ENCODE measurements at places on chromosomes 2 and 18.

- no peak for DNase-seq
These were observed 31.1 kb downstream of the NDUFA10 start for GRCh38 chr2:239994086-239994485.

DNA sequence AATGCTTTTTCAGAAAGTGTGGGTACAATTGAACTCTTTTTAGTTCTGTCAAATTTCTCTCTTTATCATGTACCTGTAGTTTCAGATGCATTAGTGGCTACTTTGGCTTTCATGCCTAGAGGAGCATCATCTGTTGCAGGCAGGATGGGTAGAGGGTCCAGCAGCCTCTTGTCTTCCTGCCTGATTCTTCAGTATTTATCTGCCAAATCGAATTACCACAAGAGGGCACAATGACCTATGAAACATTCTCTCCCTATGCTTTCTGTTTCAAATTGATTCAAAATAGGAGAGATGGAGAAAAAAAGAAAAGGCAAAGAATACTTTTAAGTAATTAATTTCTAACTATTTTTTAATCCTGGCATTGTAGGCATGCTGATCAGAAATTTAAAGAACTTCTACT, 477.2 kb downstream of the TRIB2 start:
- DNase-seq = no peak

- DNase-seq = no peak
These were observed 158.3 kb downstream of the CERS6 start for GRCh38 chr2:168614172-168615018.

DNA sequence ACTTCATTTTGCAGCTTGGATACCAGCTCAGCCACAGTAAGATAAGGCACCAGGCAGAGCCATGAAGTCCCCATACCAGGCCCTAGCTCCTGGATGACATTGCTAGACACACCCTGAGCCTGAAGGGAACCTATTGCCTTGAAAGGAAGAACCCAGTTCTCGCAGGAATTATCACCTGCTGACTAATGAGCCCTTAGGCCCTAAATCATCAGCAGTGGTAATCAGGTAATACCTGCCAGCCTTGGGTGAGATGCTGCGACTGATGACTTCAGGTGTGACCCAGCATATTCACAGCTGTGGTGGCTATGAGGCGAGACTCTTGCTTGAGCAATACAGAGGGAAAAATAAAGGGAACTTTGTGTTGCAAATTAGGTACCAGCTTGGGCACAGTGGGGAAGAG, 24.9 kb downstream of the CLK1 start:
- no peak for DNase-seq

- no peak for DNase-seq
These were observed 313.0 kb downstream of the CDH2 start for GRCh38 chr18:27863780-27864430.

GRCh38 chr2:205078762-205079161, 533.5 kb downstream of the PARD3B start:
- DNase-seq = no peak

DNA sequence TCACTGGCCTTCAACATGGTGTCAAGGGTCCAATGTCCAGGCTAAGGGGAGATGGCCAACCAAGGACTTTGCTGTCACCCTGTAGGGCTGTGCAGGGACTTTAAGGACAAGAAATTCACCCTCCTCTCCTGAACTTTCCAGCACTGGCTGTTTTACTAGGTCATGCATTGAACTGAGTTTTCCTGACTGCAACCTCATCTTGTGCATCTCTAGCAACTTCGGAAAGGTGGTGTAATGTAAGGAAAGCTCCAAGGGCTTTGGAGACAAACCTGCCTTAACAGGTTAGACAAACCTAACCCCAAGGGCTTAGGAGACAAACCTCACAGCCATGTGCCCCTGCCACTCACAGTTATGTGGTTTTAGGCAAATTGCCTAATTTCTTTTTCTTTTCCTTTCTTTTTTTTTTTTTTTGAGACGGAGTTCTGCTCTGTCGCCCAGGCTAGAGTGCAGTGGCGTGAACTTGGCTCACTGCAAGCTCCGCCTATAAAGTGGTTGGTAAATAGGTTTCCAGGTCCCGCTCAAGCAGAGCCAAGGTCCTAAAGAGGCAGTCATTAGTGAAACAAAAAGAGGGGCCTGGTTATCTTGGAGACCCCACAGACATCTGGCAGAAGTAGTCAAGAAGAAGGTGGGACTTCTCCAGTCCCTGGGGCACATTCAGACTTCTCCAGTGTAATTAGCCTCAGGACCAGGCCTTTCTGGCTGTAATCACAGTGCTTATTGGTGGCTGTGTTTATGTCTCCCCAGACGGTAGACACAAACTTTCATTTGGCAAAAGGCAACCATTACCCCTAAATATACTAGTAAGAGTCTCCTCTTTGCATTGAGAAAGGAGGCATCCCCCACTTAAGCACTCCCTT, 37.6 kb upstream of the PMAIP1 start:
- DNase-seq = no peak

DNA sequence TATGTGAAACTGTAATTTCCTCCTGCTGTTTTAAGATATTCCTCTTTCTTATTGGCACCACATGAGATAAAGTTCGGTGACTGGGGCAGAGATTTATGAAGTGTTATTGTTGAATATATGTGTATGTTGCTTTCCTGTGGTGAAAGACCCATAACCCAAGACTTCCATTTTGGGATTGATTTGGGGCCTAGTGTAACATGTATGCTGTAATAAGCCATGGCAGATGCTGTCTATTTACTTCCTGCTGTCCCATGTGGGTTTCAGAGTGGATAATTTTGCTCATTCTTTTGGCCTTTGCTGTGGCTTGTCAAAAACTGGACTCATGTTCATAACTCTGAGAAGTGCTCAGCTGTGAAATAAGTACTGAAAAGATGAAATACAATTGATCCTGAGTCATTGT, 10.8 kb upstream of the MYO1B start:
- DNase-seq = no peak

GRCh38 chr2:40752796-40753195, 300.9 kb upstream of the SLC8A1 start:
- DNase-seq = no peak

DNA sequence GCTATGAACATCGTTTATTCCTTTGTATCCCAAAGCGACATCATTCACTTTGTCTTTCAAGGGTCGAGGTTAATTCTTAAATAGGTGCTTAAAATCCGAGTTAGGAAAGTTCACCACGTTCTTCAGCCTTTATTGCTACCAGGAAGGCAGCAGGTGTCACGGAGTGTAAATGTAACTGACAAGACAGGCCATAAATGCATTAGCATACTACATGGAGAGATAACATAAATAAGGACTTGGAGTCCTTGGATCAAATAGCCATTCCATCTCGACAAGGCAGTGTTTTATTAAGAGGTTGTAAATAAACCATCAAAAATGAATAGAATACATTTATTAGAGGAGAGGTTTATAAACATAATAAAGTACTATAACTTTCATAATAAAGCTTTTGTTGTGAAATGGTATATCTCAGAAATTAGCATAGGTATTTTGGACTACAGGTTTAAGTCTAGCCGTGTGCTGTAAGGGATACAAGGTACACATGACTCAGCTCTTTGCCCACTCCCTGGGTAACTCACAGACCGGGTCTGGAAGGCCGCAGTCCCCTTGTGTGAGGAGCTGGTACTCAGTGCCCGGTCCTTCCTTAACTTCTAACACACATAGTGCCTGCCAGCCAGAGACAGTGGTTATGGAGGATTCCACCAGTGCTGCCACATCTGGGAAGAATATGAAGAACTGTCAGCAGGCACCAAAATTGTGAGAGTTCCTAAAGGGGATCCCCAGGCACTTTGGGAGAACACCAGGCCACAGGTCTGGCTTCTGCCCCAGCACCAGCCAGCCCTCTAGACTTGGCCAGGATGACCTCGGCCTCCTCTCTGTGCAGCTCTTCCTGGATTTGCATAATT, 29.4 kb downstream of the CAPN13 start:
- DNase-seq = no peak

DNA sequence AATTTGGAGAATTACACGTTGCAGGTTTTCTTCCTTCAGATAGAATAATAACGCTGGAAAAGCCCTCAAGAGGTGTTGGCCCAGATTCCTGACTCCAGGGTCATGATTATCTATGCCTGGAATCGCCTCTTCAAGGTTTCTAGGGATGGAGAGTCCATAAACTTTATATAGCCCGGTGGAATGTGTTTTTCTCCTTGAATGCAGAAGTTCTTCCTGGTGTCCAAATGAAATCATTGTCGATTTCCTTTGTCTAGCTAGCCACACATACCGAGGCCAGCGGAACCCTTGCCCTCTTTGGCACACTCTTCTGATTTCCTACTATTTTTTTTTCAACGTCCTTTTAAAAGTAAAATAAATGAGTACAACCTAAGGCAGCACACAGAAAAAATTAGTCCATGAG, 117.8 kb downstream of the PID1 start:
- no peak for DNase-seq

- peak; percentile 69 for DNase-seq
These were observed 117.4 kb upstream of the COPS8 start for GRCh38 chr2:236968101-236968879.

DNA sequence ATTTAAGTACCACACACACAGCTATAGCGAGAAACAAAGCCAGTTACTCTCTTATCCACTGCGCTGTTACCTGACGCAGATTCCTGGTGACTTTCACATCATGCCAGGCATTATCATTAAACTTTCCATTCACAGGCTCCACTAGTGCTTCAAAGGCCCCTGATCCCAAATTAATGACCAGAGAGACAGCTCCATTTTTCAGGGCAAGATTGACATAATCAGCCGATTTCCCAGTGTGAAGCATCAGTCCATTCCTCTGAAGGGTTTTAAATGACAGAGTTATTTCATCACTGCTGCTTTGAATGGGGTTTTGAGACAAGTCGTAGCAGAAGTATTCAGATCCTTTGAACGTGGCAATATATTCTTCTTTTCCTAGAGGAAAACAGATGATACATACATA, 408.7 kb downstream of the NRXN1 start:
- DNase-seq = no peak

- peak; percentile 35 for DNase-seq
These were observed at the start of gene ONECUT2 for GRCh38 chr18:57434536-57435494. Gene ONECUT2, plus strand, starts transcription at chr18:57435374. Its CDS starts 343 bp downstream, at chr18:57435717.

DNA sequence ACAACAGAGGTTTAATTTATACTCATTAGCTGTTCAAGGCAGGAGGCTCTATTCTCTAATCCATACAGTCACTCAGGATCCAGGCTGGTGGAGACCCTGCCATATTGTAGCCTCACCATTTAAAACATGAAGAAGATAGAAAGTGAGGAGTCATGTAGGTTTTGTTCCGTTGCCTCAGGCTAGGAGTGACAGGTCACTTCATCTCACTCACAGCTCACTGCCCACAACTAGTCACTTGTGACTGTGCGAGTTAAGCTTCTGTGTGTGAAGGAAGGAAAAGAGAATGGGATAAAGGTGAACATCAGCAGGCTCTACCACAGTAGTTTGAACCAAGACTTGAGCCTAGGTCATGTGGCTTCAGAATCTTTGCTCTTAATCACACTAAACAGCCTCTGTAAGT, 9.0 kb upstream of the IGFBP2 start:
- DNase-seq = no peak

GRCh38 chr2:148781544-148781943, 93.5 kb upstream of the KIF5C start:
- DNase-seq = no peak

DNA sequence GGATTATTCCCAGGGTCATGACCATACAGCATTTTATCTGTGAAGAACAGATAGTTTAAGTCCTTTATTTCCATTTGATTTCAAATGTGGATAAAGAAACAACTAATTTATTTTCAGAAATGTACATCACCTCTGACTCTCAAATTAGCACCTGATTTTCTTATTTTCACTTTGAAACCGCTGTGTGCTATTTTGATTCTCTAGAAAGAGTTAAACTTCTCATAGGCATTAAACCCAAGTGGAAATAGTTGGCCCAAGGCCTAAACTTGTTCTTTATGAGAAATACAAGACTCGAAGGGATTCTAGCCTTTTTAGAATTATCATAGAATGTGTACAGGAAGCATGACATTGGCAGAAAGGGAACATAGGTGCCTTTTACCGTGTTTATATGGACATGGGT, 41.5 kb upstream of the LTBP1 start:
- DNase-seq = no peak

GRCh38 chr2:45120546-45120945, 111.3 kb upstream of the SIX2 start:
- no peak for DNase-seq

GRCh38 chr18:79915161-79916127, 36.0 kb downstream of the SLC66A2 start:
- no peak for DNase-seq

GRCh38 chr2:45700407-45701013, 49.0 kb downstream of the PRKCE start:
- DNase-seq = no peak

- DNase-seq = no peak
These were observed 166.5 kb upstream of the SIX3 start for GRCh38 chr2:44774826-44775492.

DNA sequence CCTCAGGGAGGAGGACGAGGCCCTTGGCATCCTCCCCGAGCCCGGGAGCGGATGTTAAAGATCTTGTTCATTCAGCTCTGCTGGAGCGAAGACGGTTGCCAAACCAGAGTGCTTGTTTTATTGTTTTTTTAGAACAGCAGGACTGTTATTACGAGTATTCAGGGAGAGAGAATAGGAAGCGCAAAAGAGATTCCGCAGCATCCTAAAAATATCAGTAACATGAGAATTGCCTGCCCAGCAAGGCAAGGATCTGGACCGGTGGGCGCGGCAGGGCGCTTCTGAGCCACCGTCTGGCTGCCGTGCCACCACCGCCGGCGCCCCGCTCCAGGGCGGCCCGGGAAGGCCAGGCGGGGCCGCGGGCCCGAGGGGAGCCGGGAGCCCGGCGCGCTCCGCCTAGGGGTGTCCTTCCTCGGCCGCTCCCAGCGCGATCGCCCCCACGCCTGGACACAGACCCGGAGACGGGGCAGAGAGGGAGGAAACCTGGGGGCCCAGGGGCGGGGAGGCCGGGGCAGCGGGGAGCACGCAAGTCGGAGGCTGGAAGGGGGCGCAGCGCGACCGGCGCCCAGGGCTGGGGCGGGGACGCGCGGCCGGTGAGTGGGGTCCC, 843 bp downstream of the CYS1 start:
- DNase-seq = no peak

DNA sequence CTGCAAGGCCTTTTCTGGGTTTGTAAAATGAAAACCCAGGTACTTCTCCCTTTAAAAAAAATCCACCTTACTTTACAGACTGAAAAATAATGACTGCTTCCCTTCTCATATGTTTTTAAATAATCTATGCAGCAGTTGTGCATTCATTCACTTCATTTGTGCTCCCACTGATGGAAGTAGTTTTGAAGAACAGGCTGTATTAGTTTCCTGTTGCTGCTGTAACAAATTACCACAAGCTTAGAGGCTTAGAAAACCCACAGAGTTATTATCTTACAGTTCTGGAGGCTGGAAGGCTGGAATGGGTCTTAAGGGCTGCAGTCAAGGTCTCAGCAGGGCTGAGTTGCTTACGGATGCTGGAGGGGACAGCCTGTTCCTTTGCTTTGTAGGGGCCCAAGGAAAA, 335.0 kb downstream of the TGIF1 start:
- no peak for DNase-seq

- no peak for DNase-seq
These were observed 24.3 kb upstream of the KLHL29 start for GRCh38 chr2:23360571-23361125.

- no peak for DNase-seq
These were observed 57.8 kb downstream of the AFTPH start for GRCh38 chr2:64581777-64582539.
